ENCODE measurements at places on chromosomes 1 and 21.

DNA sequence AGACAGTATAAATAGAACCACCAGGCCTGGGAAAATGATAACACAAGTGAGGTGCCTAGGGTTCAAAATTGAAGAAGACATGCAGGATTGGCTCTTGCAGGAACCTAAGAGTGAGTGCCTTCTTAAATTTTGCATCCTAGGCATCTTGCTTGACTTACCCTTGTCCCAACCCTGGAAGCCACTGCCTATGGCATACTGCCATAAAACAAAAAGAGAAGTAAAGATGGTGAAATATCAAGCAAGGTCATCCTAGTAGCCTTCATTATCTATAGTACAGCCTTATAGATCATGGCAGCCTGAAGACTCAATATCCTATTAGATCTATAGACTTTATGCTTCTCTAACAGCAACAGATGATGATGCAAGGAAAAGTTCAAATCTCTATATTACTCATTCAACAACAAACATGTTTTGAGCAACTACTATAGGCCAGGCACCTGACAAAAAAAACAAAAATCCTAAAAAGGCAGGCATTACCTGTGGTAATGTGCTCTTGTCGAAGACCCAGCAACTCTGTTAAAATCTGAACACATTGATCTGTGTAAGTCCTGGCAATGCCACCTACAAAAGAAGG, 6.3 kb downstream of the AP4B1 start:
- DNase-seq, result no peak

- DNase-seq, result no peak
Measured at GRCh38 chr21:16377857-16378256, 648.1 kb downstream of the USP25 start.

- no peak for DNase-seq
Measured at GRCh38 chr1:30536530-30536929, 186.9 kb downstream of the MATN1 start.

DNA sequence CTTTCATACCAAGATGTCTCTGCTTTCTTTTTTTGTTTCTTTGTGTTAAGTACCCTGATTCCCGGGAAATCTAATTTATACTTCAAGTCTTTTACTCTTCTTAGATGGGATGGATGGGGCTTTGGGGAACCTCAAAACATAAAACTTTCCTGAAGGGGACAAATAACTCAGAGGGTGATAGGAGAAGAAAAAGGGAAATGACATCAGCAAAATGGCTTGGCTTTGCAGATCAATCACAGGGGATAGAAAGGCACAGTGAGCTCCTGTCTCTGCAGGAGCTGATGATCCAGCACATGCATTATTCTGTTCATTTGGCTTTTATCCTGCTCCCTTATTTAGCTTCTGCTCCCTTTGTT, 1.4 kb upstream of the CA14 start:
- no peak for DNase-seq

DNA sequence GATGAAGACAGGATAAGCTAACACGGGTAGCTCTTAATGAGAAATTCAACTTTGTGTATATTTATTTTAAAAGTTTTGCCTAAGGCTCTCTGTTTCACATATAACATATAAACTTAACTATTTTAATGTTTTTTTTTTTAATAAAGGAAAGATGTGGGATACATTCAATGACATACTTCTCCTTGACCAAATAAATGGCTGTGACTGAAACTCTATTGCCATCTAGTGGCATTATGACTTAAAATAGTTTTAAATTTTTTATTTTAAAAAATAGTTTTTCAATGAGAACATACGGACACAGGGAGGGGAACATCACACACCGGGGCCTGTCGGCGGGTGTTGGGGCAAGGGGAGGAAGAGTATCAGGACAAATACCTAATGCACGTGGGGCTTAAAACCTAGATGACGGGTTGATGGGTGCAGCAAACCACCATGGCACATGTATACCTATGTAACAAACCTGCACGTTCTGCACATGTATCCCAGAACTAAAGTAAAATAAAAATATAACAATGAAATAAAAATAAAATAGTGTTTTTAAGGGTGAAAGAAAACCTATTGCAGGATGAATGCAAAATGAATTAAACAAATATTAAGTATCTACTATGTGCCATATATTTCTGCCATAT, 83.4 kb downstream of the LYST start:
- peak; percentile 17 for DNase-seq

GRCh38 chr1:8922962-8923361, 22.7 kb upstream of the CA6 start:
- no peak for DNase-seq

- no peak for DNase-seq
Measured at GRCh38 chr1:87852410-87853161, 523.9 kb downstream of the LMO4 start.
